ENCODE measurements at places on chromosomes 7 and 10.

DNA sequence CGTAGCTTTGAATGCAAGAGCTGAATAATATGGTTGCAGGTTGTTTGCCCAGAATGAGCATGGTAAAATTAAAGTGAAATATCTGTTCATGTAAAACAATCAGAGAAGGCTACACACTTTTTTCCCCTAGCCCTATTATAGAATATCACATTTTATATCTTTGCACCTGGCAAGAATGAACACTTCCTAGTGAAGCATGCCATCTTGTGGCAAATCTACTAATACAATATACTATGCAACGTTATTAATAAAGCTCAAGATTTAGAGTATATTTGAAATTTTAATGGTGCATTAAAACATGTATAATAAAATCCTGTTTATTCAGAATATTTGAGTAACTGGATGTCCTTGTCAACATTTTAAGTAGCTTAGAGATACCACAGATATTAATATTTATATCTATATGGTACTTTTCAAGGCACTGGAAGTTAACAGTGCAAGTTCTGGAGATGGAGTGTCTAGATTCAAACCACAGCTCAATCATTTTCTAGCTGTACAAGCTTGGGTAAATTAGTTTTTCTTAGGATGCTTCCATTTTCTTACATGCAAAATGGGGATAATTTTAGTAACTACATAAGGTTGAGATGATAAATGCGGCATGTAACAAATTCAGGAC is 643.1 kb upstream of the SEMA3D start:
- no peak for DNase-seq

- DNase-seq, result no peak
Measured at GRCh38 chr7:132377703-132378584, 198.3 kb downstream of the PLXNA4 start.

DNA sequence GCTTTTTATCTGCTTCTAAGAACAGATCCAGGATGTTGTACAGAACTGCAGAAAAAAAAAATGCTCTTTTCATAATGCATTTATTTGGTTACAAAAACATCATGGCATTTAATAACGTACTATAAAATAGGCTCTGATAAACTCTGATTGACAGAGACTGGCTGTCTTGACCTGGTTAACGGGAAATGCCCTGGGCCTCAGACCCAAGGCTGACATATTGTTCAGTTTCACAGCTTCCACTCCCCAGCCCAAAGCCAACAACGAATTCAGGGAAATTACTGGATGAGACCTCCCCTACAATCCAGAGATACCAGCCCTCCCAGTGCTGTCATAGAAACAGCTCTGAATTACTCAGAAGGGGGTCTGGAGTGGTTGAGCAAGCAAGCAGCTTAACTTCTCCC is 260.1 kb downstream of the CREB5 start:
- DNase-seq, result no peak

DNA sequence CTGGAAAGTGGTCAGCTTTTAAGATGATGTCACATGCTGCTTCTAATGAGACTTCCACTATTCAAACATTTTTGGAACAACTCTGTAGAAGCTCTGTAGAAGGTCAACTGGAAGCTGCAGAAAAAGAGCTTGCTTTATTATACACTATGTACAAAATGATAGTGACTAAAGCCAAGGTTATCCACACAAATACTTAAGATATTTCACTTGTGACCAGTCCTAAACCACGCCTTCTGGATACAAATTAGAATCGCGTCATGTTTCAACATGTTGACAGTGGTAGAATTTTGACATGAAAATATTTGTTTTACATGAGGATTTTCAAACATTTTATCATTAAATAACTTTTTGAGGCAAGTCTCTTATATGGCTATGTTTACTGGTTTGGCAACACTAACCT is 499.6 kb upstream of the PHF14 start:
- no peak for DNase-seq

- no peak for DNase-seq
Measured at GRCh38 chr10:82554381-82554780, 679.4 kb downstream of the NRG3 start.

GRCh38 chr10:77756319-77757232 is 119.0 kb upstream of the KCNMA1 start:
- no peak for DNase-seq

- no peak for DNase-seq
Measured at GRCh38 chr10:98488669-98489430, 42.1 kb upstream of the HPS1 start.

All from activated CD4-positive, CD25-positive, alpha-beta regulatory T cell treated with anti-CD3 and anti-CD28 coated beads, Interleukin-2, amount 50 U/mL, for 72 hours (primary cell).